Neuronal stem cell (in vitro differentiated cells): ENCODE measurements at places on chromosomes 7 and 10.

DNA sequence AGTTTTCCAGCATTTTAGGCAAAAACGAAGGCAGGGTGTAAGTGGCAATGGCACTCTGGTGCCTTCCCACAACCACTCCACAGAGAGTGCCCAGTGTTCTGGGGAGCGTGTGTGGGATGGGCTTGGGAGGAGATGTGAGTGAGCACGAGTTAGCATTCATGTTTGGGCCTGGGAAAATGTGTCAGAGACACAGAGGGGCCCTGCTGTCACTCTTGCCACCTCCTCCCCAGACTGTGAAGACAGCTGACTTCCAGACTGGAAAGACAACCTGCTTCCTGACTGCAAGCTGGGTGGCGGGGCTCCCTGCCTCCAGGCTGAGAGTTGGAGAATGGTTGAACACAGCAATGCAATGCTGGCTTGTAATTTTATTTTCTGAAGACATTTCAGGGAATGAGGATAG lies 454.5 kb upstream of the ZMIZ1 start:
- DNase-seq = no peak

DNA sequence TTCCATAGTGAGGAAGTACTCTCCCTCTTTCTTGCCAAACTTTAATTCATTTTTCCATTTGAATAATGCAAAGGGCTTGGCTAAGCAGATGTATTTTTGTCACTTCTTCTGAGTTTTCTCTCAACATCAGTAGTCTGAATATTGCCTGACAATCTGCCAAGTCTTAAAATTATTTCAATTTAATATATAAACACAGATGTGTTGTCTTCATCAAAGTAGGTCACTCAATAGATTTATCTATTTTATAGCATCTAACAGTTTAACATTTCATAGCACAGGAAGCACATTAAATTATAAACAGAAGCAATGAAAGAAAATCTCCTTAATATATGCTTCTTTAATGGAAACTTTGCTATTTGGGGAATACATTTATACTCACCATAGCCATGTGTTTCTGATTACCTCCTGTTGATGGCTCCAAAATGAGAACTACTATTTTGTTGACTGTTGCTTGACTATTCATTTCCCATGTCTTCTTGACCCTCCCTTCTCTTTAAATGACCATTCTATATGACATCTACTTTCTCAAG lies 4.5 kb downstream of the CPED1 start:
- no peak for DNase-seq

DNA sequence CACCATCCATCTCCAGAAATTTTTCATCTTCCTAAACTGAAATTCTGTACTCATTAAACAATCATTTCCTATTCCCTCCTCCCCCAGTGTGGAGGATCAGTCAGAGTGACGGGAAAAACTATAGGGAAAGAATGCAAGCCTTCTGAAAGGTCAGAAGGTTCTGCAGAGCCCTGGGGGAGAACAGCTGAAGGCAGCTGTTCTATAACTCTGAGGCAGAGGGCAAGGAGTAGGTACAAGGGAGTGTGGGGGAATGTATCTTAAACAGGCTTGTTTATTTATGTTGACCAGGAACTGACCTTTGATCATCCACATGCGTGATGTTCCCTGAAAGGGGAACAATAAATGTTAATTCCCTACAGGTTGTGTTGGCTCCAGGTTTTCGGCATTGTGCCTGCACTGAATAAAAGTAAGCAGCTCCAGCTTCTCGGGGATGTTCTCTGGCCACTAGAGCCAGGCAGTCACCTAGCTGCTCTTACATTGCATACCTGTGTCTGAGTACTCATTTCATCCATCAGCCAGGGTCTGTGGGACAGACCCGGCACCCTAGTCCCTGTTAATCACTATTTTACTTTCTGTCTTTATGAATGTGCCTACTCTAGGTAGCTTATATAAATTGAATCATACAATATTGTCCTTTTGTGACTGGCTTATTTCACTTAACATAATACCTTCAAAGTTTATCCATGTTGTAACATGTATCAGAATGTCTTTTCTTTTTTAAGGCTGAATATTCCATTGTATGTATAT lies 5.8 kb downstream of the IFIT1 start:
- DNase-seq = no peak

DNA sequence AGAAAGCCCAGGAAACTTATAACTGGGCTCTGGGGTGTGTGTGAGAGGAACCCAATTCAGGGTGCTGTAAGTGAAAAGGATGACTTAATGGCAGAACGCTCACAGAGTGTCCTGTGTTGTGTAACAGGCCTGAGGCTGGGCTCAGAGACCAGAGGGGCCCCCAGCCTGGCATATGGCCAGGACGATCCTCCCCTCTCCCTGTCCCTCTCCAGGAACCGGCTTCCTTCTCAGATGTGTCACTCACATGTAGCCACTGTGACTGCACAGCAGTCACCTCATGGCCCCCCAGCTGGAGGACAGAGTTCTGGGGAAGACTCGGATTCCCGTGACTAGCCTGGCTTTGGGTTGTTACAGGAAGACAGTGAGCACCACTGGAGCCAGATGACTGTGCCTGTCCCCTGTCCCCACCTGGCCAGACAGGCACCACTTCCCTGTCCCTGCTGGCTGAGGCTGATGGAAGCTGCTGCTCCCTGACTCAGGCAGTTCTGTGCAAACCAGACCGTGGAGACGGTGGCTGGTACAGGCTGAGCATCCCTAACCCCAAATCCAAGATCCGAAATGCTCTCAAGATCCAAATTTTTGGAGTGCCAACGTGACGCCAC lies 220.5 kb downstream of the MLLT10 start:
- no peak for DNase-seq

DNA sequence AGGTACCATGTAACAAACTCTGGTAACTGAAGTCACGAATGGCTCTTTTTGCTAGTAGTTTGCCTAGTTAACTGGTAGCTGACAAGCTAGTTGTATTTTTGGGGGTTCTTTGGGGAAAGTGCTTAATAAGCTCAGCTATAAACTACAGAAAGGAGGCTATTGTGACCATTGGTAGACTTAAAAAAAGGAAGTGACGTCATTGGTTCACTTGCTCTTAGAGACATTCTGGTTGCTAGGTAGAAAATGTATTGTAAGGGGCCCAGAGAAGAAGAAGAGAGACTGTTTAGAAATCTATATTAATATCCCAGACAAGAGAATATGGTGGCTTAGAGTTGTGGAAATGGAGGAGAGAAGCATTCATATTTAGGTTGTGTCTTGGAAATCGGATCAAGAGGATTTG lies 103.0 kb downstream of the NXPH1 start:
- DNase-seq = no peak

DNA sequence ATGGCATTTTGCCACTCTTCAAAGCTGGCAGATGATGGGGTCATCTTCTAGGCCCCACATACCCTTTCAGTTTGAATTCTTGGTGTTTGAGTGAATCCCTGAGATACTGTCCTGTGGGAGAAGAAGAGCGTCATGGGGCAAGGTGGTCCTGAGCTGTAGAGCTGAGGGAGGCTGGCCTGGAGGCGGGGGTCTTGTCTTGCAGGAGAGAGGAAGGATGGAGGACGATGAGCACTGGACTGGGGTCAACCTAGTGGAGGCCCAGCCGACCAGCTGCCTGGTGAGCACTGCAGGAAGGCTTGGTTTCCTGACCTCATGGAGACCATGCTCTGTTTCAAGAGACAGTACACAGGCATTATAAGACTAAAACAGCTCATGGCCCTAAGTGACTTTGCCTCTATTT lies 114.6 kb downstream of the TACC2 start:
- no peak for DNase-seq

- DNase-seq = no peak
These were observed 628.4 kb downstream of the PARD3 start for GRCh38 chr10:34186745-34187144.

DNA sequence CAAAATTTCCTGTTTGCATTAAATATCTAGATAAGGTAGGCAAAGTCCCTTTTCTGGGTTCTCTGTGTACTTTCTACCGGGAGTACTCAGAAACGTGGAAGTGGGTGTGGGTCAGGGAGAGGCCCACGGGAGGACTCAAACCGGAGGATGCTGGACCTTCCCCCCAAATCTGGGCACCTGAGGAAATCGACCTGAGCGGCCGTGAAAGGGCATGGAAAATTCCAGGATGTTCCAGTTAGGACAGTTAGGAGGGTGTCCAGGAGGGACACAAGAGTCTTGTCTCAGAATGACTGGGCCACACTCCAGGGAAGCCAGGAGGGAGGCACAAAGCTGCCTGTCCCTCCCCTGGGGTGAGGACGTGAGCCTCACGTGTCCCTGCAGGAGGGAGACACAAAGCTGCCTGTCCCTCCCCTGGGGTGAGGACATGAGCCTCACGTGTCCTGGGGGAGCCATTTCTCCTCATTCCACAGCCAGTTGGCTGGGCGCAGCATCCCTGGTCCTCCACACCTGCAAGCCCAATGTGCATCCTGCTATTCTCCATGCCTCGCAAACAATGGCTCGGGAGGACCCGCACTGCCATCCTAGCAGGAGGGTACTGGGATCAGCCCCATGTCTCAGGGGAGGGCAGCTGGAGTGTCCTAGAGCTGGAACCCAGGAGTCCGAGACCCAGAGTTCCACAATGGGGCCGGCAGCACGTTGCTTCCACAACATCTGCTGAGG lies 190.5 kb upstream of the PPP2R2D start:
- DNase-seq = no peak

DNA sequence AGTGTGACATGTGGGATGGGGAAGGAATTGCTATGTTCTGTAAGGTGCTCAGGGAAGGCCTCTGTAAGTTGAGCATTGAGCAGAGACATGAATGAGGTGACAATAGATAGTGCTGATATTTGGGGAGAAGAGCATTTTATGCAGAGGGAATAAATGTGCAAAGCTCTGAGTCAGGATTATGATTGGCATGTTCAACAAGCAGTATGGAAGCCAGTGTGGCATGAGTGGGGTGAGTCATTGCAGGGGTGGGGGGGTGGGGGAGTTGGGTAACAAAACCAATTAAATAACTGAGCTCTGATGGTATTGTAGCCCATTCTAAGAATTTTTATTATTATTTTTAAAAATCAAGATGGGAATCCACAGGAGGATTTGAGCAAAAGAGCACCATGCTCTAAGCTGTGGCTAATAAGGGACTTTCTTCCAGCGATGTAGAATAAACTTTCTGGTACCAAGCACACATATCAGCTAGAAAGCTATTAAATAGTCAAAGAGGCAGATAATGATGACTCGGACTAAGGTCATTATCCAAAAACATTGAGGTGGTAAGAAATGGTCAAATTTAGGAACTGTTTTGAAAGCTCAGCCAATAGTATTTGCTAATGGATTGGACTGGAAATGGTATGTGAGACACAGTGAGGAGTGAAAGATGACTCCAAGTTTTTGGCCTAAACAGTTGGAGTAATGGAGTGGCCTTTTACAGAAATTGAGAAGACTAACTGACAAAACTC lies 96.4 kb downstream of the PRKG1 start:
- no peak for DNase-seq

DNA sequence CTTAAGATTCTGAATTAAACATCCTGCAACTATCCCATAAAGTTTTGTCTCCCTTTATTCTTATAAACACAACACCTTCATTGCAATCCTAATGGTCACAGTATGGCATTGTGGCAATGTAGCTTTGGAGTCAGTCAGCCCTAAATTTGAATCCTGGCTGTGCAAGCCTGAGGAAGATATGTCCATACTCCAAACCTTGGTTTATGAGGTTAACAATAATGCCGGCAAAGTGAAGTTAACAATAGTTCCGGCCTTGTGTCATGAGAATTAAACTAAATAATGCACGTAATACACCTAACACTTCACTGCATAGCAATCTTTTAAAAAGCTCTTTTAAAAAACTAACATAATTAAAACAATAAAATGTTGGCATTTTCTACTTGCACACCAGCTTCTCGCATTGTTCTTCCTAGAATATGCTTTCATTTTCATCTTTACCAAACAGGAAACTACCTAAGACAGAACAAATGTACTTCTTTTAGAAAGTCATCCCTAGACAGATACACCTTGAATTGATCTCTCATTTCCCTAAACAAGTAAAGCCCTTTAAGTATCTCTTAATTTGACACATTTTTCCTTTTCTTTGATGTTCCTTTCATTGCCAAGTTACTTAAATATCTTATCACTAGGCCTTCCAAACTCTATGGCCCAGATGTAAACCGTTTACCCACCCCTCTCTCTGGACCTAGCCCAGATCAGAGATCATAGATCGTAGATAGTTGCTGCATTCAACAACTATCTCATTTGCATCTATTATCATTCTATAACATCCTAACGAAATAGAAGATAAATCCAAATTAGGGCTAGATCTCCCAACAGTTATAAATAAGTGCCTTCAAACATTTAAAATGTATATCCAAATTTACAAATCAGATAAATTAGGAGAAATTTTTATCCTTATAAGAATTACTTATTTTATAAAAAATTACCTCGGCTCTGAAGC lies 66.7 kb downstream of the CREB3L2 start:
- no peak for DNase-seq

DNA sequence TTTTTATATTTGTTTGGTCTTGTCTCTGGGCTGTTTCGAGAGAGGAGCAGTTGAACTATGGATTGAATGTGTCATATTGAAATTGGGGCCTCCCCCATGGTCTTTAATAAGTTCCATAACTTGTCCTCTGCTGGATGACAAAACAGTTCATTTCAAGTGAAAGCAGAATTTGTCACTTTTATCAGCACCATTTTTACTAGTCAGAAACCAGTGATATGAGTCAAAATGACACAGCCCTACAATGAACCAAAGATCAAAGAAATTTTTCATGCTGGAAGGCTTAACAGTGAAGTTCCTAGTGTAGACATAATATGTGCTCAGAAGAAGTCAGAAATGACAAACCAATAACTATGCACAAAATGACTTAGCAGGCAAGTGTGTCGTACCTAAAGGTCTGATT lies 133.6 kb upstream of the VWC2 start:
- no peak for DNase-seq

GRCh38 chr10:101405001-101405400 lies 51.0 kb downstream of the BTRC start:
- DNase-seq = no peak

- DNase-seq = no peak
These were observed 71.6 kb upstream of the CAMK2B start for GRCh38 chr7:44396931-44397545.

DNA sequence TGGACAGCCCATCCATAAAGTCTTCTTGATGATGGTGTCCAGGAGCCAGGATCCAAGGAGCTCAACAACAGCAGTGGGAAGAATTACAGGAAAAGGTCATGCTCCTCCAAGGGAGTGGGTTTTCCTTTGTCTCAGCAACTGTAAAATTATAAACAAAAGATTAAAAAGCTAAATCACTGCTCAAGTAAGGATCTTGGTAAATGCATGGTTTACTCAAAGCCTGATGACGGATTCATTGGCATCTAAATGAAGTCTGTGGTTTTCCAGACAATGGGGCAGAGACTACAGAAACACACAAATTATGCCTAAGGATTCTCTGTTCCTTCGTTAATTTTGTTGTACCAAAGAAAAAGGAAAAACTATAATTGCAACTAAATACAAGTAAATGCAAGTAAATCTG lies 36.4 kb upstream of the DLX6 start:
- no peak for DNase-seq

DNA sequence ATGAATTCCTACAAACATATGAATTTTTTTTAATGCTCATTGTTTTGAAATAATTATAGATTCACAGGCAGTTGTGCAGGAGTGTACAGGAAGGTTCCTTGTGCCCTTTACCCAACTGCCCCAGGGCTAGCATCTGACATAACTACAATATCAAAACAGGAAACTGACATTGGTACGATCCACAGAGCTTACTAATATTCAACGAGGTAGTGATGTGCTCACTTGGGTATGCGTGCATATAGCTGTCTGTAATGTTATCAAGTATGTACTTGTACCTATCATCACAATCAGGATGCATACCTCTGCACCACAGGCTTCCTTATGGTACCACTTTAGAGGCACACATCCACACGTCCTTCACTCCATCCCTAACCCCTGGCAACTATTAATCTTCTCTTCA lies 68.3 kb downstream of the BMS1 start:
- DNase-seq = no peak
